ENCODE measurements at places on chromosomes 4 and X.
A peak's percentile ranks its signal among the peaks of the same experiment; 100 is the strongest.

DNA sequence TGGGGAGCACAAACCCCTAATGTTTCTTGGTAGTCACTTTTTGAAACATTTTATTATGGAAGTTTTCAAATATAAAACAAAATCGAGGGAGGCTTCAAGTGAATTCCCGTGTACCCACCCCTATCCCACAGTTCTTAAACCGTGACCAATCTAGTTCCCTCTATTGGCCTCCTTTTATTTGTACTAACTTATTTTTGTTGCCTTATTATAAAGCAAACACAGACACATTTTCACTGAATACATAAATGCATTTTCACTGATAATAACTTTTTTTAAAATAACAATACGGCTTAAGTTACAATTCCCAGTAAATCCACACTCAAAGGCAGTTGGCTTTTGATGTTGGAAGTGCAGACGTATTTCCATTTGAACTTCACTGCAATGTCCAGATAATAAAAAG, 9.3 kb downstream of the HMX1 start:
- DNase-seq: no peak

GRCh38 chr4:139735381-139736273, 70.0 kb downstream of the MGST2 start:
- DNase-seq: no peak

- peak; percentile 9 for DNase-seq
These were observed 43.0 kb upstream of the GABRA2 start for GRCh38 chr4:46432923-46433322.

- DNase-seq: no peak
These were observed 2.8 kb downstream of the EREG start for GRCh38 chr4:74367656-74368290.

DNA sequence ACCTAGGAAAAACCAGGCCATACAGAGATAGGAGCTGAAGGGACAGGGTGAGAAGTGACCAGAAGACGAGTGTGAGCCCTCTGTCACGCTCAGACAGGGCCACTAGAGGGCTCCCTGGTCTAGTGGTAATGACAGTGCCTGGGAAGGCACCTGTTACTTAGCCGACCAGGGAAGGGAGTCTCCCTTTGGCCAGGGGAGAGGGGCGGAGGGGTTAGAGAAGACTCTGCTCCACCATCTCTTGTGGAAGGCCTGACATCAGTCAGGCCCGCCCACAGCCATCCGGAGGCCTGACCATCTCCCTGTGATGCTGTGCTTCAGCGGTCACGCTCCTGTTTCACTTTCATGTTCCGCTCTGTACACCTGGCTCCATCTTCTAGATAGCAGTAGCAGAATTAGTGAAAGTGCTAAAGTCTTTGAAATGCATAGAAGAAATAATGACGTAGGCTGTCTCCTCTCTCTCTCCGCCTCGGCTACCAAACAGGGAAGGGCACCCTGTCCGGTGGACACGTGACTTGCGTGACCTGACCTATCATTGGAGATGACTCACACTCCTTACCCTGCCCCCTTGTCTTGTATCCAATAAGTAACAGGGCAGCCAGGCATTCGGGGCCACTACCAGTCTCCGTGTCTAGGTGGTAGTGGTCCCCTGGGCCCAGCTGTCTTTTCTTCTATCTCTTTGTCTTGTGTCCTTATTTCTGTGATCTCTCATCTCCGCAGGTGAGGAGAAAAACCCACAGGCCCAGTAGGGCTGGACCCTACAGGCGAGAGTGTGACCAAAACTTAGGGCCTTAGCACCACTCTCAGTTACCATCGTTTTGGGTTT, 26.7 kb downstream of the HTT-AS start:
- DNase-seq: no peak

DNA sequence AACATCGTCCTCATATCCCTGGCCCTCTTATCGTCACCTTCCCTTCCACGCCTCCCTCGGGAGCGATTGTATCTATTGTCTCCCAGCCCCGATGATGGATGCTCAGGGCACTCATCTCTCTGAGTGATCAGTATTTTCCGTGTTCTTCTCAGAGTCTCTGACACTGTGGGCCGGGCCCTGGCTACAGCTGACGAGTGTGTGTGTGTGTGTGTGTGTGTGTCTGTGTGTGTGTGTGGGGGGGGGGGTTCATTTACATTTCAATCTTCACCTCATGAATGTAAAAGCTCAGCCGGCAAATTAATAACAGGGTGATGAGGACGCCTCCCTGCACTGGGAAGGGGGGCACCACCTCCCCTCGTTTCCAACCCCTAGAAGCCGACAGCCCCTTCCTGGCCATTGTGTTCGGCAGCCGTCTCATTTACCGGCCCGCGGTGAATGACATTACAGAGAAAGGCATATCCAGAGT, 159.5 kb downstream of the SHOX start:
- no peak for DNase-seq

- no peak for DNase-seq
These were observed 104.8 kb upstream of the CASK start for GRCh38 chrX:42028109-42028508.

- peak; percentile 93 for DNase-seq
These were observed 29.7 kb downstream of the SYNPO2 start for GRCh38 chr4:118918388-118918787.

DNA sequence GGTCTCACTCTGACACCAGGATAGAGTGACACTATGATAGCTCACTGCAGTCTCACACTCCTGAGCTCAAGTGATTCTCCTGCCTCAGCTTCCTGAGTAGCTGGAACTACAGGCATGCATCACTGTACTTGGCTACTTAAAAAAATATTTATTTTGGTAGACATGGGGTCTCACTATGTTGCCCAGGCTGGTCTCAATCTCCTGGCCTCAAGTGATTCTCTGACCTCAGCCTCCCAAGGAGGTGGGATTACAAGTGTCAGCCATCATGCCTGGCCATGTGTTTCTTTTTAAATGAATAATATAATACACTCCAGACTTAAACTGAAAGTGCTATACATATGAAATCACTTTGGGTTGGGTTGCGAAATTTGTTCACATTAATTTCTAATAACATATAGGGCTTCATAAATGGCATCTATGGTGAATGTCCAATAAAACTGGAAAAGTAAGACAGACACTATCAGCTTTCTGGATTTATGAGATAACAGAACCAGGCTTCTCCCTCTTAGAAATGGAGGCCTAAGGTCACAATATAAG, 48.0 kb downstream of the SEC24D start:
- no peak for DNase-seq

GRCh38 chrX:17390419-17390850, 15.4 kb downstream of the NHS start:
- DNase-seq: no peak

- no peak for DNase-seq
These were observed 45.9 kb upstream of the GPC4 start for GRCh38 chrX:133461231-133461630.

DNA sequence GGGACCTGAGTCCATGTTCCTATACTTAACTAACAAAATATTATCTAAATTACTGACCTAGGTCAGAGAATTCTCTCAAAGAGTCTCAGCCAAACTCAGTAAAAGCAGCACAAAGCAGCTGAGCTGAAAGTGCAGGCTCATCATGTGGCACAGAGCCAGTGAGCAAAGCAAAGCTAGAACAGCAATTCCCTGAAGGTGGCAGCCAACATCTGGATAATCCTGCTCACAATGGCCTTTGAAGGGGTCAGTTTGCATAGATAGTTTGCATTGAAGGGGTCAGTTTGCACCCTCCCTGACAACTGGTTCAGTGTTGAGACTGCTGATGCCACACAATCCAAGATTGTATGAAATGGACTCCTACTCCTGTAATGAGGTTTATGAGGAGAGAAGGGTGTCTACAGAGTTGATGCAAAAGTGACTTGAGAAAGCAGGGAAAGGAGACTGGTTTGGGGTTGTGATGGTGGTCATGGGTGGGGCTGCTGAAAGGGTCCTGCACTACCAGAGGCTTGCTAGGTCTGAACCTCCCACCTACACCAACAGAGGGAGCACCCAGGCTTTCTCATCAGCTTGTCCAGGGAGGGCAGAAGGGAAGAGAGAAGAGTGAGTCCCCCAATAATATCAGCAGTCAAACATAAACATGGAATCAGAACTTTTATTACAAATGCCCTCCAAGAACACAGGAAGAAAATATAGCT, 39.7 kb downstream of the TRIM61 start:
- no peak for DNase-seq

DNA sequence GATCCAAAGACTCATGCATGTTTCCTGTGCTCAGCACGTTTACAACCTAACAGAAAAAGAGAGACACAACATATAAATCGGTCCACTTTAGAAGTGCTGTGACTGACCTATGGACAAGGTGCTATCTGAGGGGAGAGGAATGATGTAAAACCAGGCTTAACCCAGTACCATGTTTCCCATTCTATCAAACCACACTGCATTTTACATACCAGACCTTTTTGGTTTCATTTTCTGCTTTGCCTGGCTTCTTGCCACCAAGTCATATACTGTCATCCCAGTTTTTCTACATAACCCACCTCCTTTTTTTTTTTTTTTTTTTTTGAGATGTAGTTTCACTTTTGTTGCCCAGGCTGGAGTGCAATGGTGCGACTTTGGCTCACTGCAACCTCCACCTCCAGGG, 82.2 kb downstream of the KLF8 start:
- no peak for DNase-seq

- no peak for DNase-seq
These were observed 103.9 kb downstream of the MMRN1 start for GRCh38 chr4:89998469-89999011.

DNA sequence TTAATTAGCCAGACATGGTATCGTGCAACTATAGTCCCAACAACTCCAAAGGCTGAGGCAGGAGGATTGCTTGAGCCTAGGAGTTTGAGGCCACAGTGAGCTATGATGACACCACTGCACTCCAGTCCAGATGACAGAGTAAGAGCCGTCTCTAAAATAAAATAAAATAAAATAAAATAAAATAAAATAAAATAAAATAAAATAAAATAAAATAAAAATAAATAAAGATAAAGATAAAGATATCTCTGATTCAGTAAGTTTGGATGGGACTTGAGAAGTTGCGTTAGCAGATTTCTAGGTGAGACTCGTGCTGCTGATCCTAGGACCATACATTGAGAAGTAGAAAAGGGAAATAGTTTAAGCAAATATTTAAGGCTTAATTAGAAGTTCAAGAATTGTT, 254.8 kb upstream of the FAM241A start:
- no peak for DNase-seq

GRCh38 chr4:25710637-25711036, 55.0 kb downstream of the SLC34A2 start:
- DNase-seq: no peak

DNA sequence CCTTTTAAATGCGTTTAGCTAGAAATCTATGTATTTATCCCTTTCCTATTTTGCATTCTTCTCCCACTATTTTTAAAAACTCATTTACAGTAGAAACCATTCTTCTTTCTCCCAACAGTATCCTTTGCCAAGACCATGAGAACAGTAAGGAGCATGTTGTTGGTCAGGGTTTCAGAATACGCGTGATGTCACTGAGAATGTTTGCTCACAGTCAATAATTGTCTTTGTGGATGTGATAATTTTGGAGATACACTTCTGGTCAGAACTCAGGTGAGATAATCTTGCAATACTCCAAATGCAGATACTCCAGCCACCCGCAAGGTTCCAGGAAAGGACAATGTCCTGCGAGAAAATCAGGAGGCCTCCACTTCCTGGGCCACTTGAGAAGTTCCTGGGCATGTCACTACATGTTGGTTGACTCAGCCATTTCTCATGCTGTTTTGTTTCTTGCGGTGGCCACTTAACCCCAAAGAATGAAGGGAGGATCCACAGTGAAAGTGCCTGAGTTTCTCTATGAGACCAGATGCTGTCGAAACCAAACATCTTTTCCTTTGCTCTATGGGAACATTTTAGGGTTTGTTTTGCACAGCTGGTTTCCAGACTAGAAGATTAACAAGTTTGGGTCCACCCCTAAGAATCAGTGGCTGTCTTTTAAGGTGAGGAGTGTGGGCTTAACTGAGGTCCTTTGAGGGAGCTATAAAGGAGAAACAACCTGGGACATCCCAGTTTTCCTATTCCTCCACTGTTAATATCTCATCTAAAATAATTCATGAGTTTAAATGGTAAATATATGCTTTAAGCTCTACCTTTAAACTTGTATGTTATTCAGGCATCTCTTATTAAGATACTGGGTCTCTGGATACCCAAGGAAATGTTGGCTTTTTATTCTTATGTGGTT, 116.0 kb downstream of the SOWAHB start:
- peak; percentile 91 for DNase-seq

- DNase-seq: peak; percentile 92
These were observed 18.1 kb upstream of the CHRNA9 start for GRCh38 chr4:40316782-40317635.

DNA sequence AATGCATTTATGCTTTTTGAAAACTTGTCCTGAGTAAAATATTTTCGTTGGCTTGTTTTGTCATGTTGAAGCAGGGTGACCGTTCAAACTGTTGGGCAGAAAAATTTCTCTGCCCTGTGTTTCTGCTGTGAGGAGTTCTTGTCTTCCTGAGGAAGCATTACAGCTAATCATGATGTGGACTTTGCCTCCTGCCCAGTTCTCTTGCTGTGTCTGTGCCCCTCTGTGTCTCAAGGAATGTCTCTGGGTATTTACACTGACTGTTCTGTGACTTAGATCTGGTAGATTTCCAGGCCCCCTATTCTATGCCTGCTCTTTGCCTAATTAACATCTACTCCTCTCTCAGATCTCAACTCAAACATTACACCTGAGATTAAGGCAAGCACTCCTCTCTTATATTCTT, 30.4 kb upstream of the RPL34 start:
- no peak for DNase-seq

DNA sequence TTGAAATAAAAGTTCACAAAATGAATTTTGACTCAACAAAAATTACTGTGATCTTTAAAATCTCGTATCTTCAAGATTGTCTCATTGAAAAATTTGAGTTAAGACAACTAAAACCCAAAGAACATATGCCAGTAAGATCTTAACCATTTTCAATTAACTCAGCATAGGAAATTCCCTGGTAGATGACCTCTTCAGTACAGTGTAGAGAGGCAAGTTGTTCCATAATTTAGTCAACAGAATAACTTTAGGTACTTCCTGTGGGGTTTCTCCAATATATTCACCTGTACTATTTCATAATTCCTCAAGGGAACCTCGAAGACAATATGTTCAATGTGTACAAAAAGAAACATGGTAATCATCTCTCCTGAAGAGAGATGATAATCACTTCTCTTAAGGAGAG, 145.3 kb downstream of the COL25A1 start:
- no peak for DNase-seq

DNA sequence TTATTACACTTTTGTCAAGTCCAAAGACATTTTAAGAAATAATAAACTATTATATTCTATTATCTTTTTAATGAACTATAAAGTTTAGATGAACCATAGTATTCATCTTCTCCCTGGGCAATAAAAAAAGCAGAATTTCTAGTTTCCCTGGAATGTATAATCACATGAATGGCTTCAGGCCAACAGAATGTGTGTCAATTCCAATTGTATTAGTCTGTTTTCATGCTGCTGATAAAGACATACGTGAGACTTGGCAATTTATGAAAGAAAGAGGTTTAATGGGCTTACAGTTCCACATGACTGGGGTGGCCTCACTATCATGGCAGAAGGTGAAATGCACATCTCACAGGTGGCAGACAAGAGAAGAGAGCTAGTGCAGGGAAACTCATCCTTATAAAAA, 70.7 kb upstream of the ANXA10 start:
- no peak for DNase-seq
